Prostate gland (tissue), 2 donors: ENCODE measurements at places on chromosomes 1 and 21. TPM values are rescaled to one million over a fixed set of nuclear protein-coding genes. Genes with fewer than 3 reads are reported as not detected.

GRCh38 chr1:205610036-205610435, 21.8 kb downstream of the ELK4 start:
- H3K4me3 ChIP-seq = no peak overlapping the region
- H3K27ac ChIP-seq = peak overlapping the region; percentile 26
- H3K36me3 ChIP-seq = peaks cover 6% of the 10 kb centered on the region
- DNase-seq = no peak

DNA sequence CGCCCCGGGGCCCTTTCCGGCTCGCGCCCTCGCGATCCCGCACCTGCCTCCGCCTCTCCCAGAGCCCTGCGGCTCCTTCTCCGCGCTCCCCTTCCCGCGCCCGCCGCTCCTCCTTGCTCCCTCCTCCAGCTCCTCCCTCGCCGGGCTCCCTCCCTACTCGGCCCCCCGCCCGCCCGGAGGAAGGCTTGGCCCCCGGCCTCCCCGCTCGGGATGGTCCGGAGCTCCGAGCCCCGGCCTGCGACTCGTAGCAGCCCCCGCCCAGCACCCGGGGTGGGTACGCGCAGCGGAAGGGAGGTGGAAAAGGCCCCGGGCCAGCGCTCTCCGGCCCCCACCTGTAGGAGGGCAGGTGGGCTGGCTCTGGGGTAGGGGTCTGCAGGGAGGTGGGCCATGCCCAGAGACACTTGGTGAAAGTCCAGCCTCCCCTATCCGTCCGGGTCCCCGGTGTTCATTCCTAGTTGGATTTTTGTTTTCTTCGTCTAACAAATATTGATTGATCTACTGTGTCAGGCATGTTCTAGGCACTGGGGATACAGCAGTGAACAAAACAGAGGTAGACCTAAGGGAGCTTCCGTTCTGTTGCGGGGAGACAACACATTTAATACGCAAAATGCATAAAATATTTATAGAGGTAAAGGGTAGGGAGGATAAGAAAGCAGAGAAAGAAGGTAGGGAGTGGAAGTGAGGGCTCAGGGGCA, at the start of gene HTR1D:
HTR1D (minus strand) TSS at position 82 of the 695 bp plus-strand sequence. CDS start 23,283 bp downstream, outside the sequence.
- DNase-seq = no peak
- H3K27ac ChIP-seq = no peak within 1 kb of the TSS
- no peaks in the 10 kb centered on the region for H3K36me3 ChIP-seq
- H3K27me3 ChIP-seq = peaks cover 6% of the 10 kb centered on the region
- H3K4me3 ChIP-seq = peak within 1 kb of the TSS; percentile 43

DNA sequence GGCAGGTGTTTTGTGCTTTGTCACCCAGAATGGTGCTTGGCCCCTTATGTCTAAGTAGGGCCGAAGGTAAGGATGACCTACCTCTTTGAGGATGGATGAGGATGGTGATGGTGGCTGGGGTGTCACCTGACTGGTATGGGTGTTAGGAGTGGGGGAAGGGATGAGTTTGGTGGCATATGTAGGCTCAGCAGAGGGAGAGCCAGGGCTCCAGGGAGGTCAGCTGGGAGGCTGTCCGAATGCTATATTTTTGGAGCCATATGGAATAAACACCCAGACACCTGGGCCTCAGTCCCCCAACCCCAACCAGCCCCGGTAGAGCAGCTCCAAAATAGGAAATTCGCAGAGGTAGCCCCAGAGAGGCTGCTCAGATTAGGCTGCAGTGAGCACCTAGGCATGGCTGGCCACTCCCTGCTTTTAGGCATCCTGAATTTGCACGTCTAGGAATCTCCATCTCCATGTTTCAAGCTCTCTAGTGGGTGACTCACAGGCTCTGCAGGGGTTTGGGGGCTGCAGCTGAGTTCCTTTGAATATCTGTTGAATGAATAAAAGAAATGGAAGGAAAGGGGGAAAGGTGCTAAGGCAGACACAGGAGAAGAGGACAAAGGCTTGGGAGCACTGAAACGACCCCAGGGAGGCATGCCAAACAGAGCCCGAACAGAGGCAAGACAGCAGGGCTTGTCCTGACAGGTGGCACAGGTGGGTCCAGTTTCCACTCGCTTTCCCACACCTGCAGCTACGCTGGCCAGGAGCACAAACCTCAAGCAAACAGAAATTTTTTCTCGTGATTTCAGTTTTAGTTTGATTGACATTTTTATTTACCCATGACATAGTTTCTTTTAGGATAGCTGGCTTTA, 135.3 kb upstream of the EDN2 start:
- H3K27ac ChIP-seq = no peak overlapping the region
- no peak for DNase-seq
- H3K4me3 ChIP-seq = no peak overlapping the region
- no peaks in the 10 kb centered on the region for H3K36me3 ChIP-seq
- H3K27me3 ChIP-seq = no peaks in the 10 kb centered on the region
- peaks cover 7% of the 10 kb centered on the region for H3K4me1 ChIP-seq

DNA sequence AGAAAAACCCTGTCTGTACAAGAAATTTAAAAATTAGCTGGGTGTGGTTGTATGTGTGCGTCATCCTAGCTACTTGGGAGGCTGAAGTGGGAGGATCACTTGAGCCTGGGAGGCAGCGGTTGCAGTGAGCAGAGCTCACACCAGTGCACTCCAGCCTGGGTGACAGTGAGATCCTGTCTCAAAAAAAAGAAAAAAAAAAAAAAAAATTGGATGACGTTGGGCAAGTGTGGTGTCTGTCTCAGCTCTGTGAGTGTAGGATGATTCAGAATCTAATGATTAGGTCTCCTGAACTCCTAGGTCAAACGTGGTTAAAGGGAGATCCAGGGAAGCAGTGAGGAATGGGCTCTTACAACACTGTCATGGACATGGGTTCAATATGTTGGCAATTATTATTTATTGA, 435.9 kb downstream of the KIF26B start:
- H3K27me3 ChIP-seq = no peaks in the 10 kb centered on the region
- no peaks in the 10 kb centered on the region for H3K4me1 ChIP-seq
- no peak for DNase-seq
- H3K27ac ChIP-seq = no peak overlapping the region
- no peaks in the 10 kb centered on the region for H3K36me3 ChIP-seq

ARHGAP29 gene
- total RNA-seq = 32.9 TPM

GRCh38 chr1:169513208-169513607, 27.5 kb upstream of the SLC19A2 start:
- no peak for DNase-seq
- H3K27me3 ChIP-seq = no peaks in the 10 kb centered on the region
- no peak overlapping the region for H3K27ac ChIP-seq
- no peaks in the 10 kb centered on the region for H3K36me3 ChIP-seq
- H3K4me1 ChIP-seq = peaks cover 4% of the 10 kb centered on the region

PLA2G4A gene
- 8.8 TPM for total RNA-seq

- no peak overlapping the region for H3K27ac ChIP-seq
- DNase-seq = no peak
- no peaks in the 10 kb centered on the region for H3K4me1 ChIP-seq
- H3K27me3 ChIP-seq = no peaks in the 10 kb centered on the region
- H3K36me3 ChIP-seq = no peaks in the 10 kb centered on the region
Observed at GRCh38 chr1:90114521-90115141, 119.7 kb downstream of the ZNF326 start.

GRCh38 chr1:172883387-172883791, 167.4 kb downstream of the TNFSF18 start:
- H3K36me3 ChIP-seq = no peaks in the 10 kb centered on the region
- H3K4me3 ChIP-seq = no peak overlapping the region
- no peak for DNase-seq
- H3K4me1 ChIP-seq = no peaks in the 10 kb centered on the region
- H3K27me3 ChIP-seq = no peaks in the 10 kb centered on the region

ATAD3C gene
- 9.9 TPM for total RNA-seq

- H3K27ac ChIP-seq = no peak overlapping the region
- no peaks in the 10 kb centered on the region for H3K36me3 ChIP-seq
- no peak for DNase-seq
- H3K4me3 ChIP-seq = no peak overlapping the region
- no peaks in the 10 kb centered on the region for H3K4me1 ChIP-seq
Observed at GRCh38 chr1:185420588-185421081, 103.6 kb upstream of the IVNS1ABP start.

DNA sequence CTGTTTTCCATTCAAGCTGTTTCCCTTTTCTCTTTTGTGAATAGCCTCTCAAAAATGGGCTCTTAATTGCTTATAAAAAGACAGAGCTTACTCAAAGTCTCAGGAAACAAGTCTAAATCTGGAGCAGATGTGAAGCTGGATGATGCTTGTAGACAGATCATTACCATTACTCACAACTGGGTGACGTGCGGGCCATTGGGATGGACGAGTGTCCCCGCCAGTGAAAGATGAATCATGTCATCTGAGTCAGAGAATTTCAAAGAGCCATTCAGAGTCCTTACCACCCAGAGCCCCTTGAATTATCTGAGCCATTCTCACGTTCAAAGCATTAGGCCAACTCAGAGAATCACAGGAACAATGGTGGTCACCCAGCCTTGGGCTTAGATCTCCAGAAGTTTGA, 134.6 kb downstream of the HUNK start:
- DNase-seq = no peak
- no peaks in the 10 kb centered on the region for H3K36me3 ChIP-seq
- H3K27me3 ChIP-seq = no peaks in the 10 kb centered on the region
- H3K4me1 ChIP-seq = no peaks in the 10 kb centered on the region

ZFP69B gene
- 2.9 TPM for total RNA-seq

DNA sequence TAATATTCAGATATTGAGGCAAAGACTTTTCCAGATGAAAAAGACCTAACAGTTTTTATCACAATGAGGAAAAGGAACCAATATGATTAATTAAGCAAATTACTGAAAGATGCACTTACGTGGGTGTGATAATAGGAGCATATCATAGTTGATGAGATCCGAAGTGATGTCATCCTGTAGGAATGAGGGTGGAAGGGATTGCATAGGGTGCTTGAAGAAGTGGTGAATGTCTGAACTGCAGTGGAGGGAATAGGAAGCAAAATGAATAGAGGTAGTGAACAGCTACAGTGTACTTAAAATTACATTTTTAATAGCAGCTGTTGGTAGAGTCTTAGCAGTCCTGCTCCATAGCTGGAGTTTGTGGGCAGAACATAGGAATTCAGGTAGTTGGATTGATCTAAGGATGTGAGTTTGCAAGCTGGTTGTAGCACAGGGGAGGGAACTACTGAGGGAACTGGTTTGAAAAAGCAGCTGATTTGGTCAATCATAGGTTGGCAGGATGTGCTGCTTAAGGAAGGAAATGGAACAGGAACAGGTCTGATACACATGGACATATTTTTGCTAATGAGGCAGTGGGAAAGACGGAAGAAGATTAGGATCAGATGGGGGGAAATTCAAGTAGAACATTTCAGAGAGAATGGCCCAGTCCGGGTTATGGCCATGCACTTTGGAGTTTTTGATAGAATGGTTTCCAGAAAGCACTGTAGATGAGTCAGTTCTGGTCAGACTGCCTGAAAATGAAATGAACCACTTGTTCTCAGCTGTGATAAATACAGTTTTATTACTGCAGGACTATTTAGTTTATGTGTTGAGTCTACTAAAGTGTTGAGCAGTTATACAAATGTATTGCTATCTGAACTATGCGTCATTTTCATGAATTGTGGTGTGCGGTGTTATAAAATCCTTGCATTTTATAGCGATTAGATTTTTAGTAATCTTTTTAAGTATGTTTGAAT, 155.8 kb downstream of the RYR2 start:
- no peak overlapping the region for H3K27ac ChIP-seq
- DNase-seq = no peak
- no peaks in the 10 kb centered on the region for H3K27me3 ChIP-seq

TENT5C gene
- 28.7 TPM for total RNA-seq

GRCh38 chr1:62844030-62844429, 60.1 kb downstream of the ATG4C start:
- no peak overlapping the region for H3K4me3 ChIP-seq
- H3K36me3 ChIP-seq = no peaks in the 10 kb centered on the region
- H3K27ac ChIP-seq = no peak overlapping the region
- no peak for DNase-seq
- no peaks in the 10 kb centered on the region for H3K4me1 ChIP-seq
- H3K27me3 ChIP-seq = no peaks in the 10 kb centered on the region

DNA sequence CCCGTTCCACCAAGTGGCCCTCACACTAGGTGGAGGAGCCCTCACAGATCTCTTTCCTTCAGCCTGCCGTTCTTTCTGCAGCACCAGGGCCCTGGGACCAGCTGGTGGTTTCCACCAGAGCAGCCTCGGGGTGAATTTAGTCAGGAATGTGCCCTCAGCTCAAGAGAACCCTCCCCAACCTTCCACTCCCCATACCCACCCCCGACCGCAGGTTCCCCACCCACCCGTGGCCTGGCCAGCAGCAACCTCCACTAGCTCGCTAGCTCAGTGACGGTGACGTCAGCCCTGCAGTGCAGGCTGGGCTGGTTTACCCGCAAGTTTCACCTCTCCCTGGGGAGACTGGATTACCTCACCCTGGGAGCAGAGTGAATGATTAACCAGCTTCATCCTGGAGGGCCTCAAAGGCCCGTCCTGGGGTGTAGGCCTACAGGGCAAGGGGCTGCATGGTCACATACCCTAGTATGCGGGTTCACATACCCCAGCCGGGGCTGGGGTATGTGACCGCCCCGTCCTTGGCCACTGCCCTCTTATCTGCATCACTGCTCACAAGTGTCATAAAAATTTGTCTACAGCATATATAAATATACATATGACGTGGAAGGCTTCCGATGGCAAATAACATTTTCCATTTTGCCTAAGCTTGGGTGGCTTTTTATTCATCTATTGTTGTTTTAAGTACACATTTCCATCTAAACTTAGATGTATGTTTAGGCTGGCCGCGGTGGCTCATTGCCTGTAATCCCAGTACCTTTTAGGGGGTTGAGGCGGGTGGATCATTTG, 24.5 kb downstream of the ELF3 start:
- H3K27ac ChIP-seq = peak overlapping the region; percentile 64
- peaks cover 9% of the 10 kb centered on the region for H3K4me1 ChIP-seq

GRCh38 chr1:24190983-24191461, 3.9 kb upstream of the IFNLR1 start:
- no peak overlapping the region for H3K27ac ChIP-seq
- H3K4me1 ChIP-seq = no peaks in the 10 kb centered on the region

- no peak overlapping the region for H3K4me3 ChIP-seq
- no peaks in the 10 kb centered on the region for H3K27me3 ChIP-seq
Observed at GRCh38 chr1:196467230-196467925, 140.9 kb downstream of the KCNT2 start.

DNA sequence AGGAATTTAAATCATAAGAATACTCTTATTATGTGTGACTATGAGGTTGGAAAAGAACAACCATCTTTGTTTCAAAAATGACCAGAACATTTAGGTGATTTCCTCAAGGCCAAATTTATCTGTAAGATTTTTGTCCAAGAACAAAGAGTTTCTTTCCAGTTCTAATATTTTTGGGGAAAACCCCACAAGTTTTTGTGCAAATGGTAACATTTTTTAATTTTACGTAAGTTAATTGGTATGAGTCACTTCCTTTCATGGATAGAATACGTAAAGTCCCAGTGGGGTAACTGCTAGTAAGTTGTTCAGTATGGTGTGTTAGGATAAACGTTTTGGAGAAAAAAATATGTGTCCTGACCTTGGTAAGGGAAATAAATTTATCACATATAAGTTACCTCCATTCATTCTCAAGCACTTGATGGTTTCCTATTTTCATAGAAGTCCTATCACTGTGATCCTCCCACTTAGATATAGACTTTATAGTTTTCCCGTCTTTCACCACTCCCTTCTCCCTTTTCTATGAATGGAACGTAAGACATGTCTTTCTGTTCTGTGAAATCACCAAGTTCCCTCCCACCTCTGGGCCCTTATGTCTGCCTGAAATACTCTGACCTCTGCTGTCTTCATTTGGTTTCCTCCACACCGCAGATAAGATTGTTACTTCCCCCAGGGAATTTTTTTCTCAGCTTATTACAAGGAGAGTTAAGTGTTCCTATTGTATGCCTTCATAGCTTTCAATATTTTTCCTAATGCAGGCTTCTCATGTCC, 34.9 kb upstream of the TSNAX start:
- no peaks in the 10 kb centered on the region for H3K27me3 ChIP-seq
- H3K36me3 ChIP-seq = no peaks in the 10 kb centered on the region
- DNase-seq = no peak
- no peak overlapping the region for H3K27ac ChIP-seq
- no peak overlapping the region for H3K4me3 ChIP-seq
